Umbilical cord (tissue), 2 donors: ENCODE measurements at places on chromosomes 2 and 18. TPM values are rescaled to one million over a fixed set of nuclear protein-coding genes. Genes with fewer than 3 reads are reported as not detected.

PARD6G gene
- total RNA-seq, result 12.8 TPM

COL4A3 gene
- total RNA-seq, result 3.9 TPM

GNAL gene
- 2.9 TPM for total RNA-seq

COL6A3 gene
- 1,957 TPM for total RNA-seq

GKN1 gene
- not detected for total RNA-seq

IL37 gene
- not detected for total RNA-seq

TMEM178A gene
- 3.9 TPM for total RNA-seq

TUBA3E gene
- not detected for total RNA-seq

UGT1A7 gene
- 3.6 TPM for total RNA-seq

ADRA2B gene
- 1.9 TPM for total RNA-seq

CNDP1 gene
- 1.2 TPM for total RNA-seq

ZNF236 gene
- total RNA-seq, result 34.2 TPM

KRTCAP3 gene
- total RNA-seq, result not detected

NPPC gene
- not detected for total RNA-seq

SERPINB13 gene
- 8.7 TPM for total RNA-seq

MC2R gene
- 12.3 TPM for total RNA-seq

TDRD15 gene
- 5.3 TPM for total RNA-seq

ERBB4 gene
- total RNA-seq, result 5.5 TPM

STON1 gene
- total RNA-seq, result 164 TPM

C2orf66 gene
- 0.48 TPM for total RNA-seq

ESPNL gene
- total RNA-seq, result 5.5 TPM

USP40 gene
- 33.2 TPM for total RNA-seq

CCDC102B gene
- 44.5 TPM for total RNA-seq
